ENCODE measurements at places on chromosomes 2 and 18. TPM values are rescaled to one million over a fixed set of nuclear protein-coding genes. Genes with fewer than 3 reads are reported as not detected.

- no peak for DNase-seq
Observed at GRCh38 chr2:137348301-137348700, 583.0 kb downstream of the THSD7B start.

DNA sequence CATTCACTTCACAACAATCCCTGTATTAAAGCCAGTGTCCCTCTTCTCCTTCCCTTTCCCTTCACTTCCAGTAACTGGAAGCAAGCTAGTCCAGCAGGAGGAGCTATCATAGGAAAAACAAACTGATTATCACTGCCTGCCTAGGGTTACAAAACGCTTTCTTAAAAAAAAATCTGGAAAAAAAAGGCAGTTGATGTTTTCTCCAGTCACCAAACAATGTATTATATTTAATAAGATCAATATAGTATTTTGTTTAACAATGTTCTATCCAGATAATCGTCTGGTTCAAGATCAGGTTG lies 78.8 kb upstream of the ITGB6 start:
- no peak for DNase-seq

GRCh38 chr2:28567061-28567471 lies 71.2 kb downstream of the PLB1 start:
- DNase-seq = no peak

GRCh38 chr2:11622611-11623010 lies 47.4 kb downstream of the NTSR2 start:
- no peak for DNase-seq

- DNase-seq = no peak
Observed at GRCh38 chr2:213104903-213105202, 46.6 kb downstream of the IKZF2 start.

DNA sequence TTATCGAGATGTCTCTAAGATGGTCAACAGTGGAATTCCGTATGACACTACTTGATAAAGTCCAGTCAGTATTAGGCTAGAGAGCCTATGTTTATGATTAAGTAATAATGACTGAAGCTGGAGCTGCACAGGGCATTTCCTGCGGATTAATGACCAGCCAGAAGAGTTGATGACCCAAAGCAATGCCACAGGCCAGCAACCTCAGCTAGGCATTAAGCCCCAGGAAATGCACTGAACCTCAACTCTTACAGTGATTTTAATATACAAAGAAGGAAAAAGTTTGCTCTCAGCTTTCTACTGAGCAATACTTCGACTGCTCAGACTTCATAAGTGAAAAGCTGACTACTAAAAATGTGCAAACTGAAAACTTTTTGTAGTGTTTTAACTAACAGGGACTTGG lies 3.9 kb downstream of the KCTD1 start:
- DNase-seq = no peak

- no peak for DNase-seq
Observed at GRCh38 chr18:29488617-29489016, 1311.7 kb upstream of the CDH2 start.

DNA sequence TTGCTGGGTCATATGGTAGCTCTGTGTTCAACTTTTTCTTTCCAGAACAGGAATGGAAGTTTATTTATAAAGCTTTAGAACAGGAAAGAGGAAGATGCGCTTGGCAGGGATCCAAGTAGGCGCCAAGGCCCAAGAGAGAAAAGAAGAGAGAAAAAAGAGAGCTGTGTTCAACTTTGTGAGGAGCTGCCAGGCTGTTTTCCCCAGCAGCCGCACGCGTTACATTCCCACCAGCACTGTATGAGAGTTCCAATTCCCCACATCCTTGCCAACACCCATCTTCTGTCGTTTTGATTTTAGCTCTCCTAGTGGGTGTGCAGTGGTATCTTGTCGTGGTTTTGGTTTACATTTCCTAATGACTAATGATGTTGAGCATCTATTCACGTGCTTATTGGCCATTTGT lies 51.4 kb downstream of the KCNF1 start:
- no peak for DNase-seq

- DNase-seq = no peak
Observed at GRCh38 chr2:165811592-165812370, 17.7 kb upstream of the GALNT3 start.

- DNase-seq = no peak
Observed at GRCh38 chr2:204012072-204012653, 75.6 kb downstream of the ICOS start.

GRCh38 chr2:950080-950966 lies at the start of gene SNTG2:
Gene SNTG2 (plus strand): TSS chr2:950849. CDS start chr2:950997, 148 bp downstream.
- DNase-seq = no peak

- DNase-seq = no peak
Observed at GRCh38 chr2:107735201-107735600, 91.5 kb upstream of the RGPD4 start.

GRCh38 chr18:13548966-13549879 lies 177.1 kb downstream of the FAM210A start:
- DNase-seq = no peak

GRCh38 chr2:1979569-1979968 lies 235.3 kb upstream of the PXDN start:
- no peak for DNase-seq

DNA sequence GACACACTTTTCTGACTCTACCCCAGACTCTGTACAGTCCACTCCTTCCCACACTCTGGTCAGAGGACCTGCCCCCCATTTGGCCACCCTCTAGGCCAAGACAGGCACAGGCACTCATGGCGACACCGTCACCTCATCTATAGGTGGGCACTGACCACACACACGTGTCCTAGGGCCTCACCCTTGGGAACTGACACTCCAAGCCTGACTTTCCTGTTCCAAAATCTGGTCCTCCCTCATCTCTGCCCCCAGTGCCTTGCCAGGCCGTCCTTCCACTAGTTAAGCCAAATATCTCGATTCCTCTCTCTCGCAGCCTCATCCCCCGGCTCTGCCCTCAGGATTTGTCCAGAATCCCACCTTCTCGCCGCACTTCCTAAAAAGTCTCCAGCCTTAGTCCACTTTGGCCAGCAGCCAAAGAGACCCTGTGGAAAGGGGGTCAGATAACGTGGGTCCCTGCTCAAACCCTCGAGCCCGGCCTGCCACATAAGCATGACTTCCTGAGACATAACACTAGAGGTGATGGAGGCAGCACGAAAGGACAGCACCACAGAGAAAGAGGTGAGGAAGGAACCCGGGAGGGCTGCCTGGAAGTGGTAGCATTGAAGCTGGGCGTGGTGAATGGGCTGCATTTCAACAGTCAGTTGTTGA lies 105.8 kb upstream of the OTOS start:
- DNase-seq = no peak

- no peak for DNase-seq
Observed at GRCh38 chr2:83365476-83365875, 1093.6 kb downstream of the SUCLG1 start.

- DNase-seq = no peak
Observed at GRCh38 chr18:66534110-66534509, 69.8 kb downstream of the CDH19 start.

DNA sequence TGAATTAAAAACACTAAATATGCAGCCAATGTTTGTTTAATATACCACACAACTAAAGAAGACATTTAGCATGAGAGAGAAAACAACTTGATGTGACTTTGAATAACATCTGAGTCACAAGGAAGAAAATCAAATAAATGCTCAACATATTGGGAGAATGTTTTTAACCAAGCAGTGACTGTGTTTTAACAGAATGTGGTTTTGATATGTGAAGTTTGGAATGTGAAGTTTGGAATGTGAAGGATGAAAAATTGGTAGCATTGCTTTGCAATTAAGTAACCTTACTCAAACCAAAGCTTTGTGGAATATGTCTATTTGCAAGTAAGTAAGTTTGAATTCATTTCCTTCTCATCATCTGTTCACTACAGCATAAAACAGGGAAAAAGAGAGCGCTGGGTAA lies 128.2 kb upstream of the DNAJC10 start:
- no peak for DNase-seq

GRCh38 chr18:68494802-68495581 lies 219.9 kb downstream of the TMX3 start:
- DNase-seq = no peak

DNA sequence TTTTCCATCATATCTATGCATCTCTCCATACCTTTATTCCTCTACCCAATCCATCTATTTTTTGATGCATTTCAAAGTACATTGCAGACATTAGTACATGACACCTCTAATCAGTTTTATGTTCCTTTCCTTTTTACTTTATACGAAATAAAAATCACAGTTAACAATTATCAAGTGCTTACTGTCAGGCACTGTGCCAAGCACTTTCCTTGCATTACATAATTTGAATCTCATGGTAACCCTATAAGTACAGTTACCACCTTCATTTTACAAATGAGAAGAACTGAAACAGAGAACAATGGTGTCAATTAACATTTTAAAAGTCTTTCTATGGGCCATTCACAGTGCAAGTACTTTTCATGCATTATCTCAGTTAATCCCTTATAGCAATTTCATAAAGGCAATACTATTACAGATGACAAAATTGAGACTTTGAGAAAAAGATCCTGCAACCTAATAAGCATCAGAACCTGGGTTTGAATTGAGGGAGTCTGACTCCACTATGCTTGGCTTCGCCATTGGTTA lies 544.4 kb upstream of the TNP1 start:
- no peak for DNase-seq

- no peak for DNase-seq
Observed at GRCh38 chr2:150303281-150303680, 184.2 kb downstream of the RND3 start.

GRCh38 chr2:111640480-111640879 lies 243.5 kb downstream of the ANAPC1 start:
- no peak for DNase-seq

DNA sequence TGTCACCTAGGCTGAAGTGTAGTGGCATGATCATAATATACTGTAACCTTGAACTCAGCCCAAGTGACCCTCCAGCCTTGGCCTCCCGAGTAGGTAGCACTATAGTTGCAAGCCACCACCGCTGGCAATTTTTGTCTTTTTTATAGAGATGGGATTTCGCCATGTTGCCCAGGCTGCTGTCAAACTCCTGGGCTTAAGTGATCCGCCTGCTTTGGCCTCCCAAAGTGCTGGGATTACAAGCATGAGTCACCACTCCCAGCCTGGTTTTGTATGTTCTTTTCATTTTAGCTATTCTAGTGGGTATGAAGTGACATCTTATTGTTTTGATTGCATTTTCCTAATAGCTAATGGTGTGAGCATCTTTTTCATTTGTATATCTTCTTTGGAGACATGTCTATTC lies 11.3 kb upstream of the EXOC6B start:
- DNase-seq = no peak

- no peak for DNase-seq
Observed at GRCh38 chr2:79669714-79670113, 156.9 kb downstream of the CTNNA2 start.

GRCh38 chr2:204026294-204026693 lies 89.7 kb downstream of the ICOS start:
- no peak for DNase-seq

- DNase-seq = no peak
Observed at GRCh38 chr2:143779021-143779420, 649.8 kb downstream of the ARHGAP15 start.

- DNase-seq = no peak
Observed at GRCh38 chr2:146873646-146874259, 971.1 kb upstream of the ACVR2A start.

- DNase-seq = no peak
Observed at GRCh38 chr2:235723811-235724465, 230.1 kb downstream of the AGAP1 start.

DNA sequence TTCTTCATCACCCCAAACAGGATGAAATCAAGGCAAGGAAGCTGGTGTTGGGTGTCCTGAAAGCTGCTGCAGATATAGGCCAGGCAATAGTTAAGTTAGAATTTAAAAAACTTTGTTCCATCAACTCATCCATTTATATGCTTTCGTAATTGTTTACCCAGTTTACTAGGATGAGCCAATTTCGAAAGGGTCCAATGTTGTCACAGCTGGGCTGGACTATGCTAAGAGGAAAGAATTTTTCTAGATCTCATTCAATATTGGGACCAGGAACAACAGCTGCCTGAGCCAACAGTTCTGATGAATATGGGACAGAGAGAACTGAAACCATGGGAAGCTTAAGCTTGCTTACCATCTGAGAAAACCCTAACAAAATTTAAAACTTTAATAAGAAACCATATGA lies 21.6 kb upstream of the SP3 start:
- no peak for DNase-seq

GRCh38 chr2:74851191-74851566 lies 17.3 kb downstream of the HK2 start:
- no peak for DNase-seq

- DNase-seq = no peak
Observed at GRCh38 chr2:67290451-67291290, 106.5 kb upstream of the ETAA1 start.

- DNase-seq = no peak
Observed at GRCh38 chr2:11248-11941, 34.9 kb downstream of the FAM110C start.

- no peak for DNase-seq
Observed at GRCh38 chr2:159300586-159300985, 14.1 kb upstream of the WDSUB1 start.

GRCh38 chr2:191318729-191319078 lies 73.5 kb downstream of the MYO1B start:
- no peak for DNase-seq

DNA sequence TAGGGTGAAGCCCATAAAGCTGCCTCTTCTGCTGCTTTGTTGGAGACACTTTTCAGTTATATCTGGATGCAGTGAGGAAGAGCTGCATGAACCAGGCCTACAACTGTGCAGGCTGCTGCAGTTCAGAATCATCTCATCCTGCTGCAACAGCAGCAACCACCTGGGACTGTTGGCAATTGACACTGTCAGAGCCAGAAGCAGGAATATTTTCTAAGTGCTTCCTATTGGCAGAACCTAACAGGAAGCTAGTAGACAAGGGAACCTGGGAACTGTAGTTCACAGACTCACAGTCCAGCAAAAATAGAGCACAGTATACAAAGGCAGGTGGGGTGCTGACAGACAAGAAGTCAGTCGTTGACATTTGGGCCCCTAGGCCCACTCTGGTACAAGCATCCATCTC lies 452.9 kb upstream of the SPRED2 start:
- DNase-seq = no peak

- DNase-seq = no peak
Observed at GRCh38 chr2:135245071-135245470, 193.0 kb downstream of the RAB3GAP1 start.

- no peak for DNase-seq
Observed at GRCh38 chr2:28152585-28153280, 239.9 kb upstream of the FOSL2 start.

Gene ARHGAP25
- polyA plus RNA-seq = 8.5 TPM

Gene FARP2
- polyA plus RNA-seq = 47.4 TPM

Gene VIT
- 0.13 TPM for polyA plus RNA-seq

Gene HJURP
- 38.8 TPM for polyA plus RNA-seq

Gene ADGRF3
- polyA plus RNA-seq = 1.5 TPM

Gene LIMS4
- polyA plus RNA-seq = 1.0 TPM

Gene AMER3
- polyA plus RNA-seq = 0.06 TPM

Gene ASXL3
- polyA plus RNA-seq = 11.5 TPM

Gene EPB41L3
- 30.0 TPM for polyA plus RNA-seq

Gene NXPH2
- 0.67 TPM for polyA plus RNA-seq

Gene SPP2
- polyA plus RNA-seq = not detected

Gene NDC80
- polyA plus RNA-seq = 47.6 TPM

Gene RFTN2
- 35.2 TPM for polyA plus RNA-seq

Gene TCF23
- 0.06 TPM for polyA plus RNA-seq

Gene GAL3ST2
- 0.28 TPM for polyA plus RNA-seq

Gene SPHKAP
- 1.8 TPM for polyA plus RNA-seq

Gene PDE11A
- 0.36 TPM for polyA plus RNA-seq

Gene RTP5
- not detected for polyA plus RNA-seq
